ENCODE measurements at places on chromosomes 3 and 15.

DNA sequence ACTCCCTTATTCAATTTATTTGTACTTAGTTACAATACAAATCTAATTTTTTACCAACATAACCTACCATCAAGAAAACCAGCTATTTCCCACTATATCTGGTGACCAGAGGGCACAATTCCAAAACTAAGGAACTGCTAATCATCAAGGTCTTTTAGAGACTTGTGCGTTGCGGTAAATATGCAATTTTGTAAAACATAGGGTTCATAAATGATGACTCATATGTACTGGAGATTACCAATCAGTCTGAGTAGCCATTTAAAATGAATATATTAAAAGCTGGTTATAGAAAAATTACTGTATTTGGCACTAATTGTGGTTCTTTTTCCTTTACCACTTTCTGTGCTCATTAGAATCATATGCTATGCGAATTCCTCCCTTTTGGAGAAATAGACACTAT is 859.6 kb downstream of the ROBO1 start:
- DNase-seq, result no peak

DNA sequence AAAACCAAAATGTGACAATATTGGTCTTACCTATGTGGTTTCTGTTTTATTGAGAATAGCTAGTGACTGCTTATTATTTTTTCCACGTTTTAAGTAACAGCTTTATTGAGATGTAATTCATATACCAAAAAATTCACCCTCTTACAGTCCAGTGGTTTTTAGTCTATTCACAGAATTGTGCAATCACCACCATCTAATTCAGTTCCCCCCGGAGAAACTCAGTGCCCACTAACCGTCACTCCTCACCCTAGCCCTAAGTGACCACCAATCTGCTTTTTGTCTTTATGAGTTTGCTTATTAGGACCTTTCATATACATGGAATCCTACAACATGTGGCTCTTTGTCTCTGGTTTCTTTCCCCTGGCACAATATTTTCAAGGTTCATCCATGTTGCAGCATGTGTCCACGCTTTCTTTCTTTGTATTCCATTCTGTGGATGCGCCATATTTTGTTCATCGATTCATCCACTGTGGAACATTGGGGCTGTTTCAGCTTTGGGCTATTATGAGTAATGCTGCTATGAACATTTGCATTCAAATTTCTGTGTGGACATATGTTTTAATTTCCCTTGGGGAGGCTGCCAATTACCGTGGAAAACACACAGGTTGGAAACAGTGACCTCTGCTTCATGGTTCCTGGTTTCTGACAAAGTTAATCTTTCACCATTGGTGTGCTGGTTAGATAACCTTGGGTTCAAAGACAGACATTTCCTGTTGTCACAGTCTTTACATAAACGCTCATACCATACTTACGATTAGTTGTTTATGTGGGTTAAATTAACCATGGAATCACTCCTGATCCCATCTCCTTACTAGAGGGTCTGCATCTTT is 3.2 kb upstream of the BCL2L10 start:
- no peak for DNase-seq

GRCh38 chr15:82971218-82971984 is 14.6 kb upstream of the RAMAC start:
- no peak for DNase-seq

DNA sequence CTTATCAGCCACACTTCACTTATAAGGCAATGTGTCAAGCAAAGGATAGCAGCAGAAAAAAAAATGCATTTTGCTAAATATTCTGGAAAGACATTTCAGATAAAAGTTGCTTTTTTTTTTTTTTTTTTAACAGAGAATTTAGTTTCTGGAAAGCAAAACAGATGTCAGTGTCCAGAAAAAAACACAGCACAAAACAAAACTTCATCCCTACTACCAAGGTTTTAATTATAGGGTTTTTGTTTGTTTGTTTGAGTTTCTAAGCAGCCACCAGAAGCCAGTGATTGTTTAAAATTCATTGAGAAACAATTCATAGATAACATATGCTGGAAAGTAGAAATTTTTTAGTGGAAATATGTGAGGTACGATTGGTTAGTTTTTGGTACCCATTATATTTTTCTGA is 1202.7 kb downstream of the OTOL1 start:
- no peak for DNase-seq

DNA sequence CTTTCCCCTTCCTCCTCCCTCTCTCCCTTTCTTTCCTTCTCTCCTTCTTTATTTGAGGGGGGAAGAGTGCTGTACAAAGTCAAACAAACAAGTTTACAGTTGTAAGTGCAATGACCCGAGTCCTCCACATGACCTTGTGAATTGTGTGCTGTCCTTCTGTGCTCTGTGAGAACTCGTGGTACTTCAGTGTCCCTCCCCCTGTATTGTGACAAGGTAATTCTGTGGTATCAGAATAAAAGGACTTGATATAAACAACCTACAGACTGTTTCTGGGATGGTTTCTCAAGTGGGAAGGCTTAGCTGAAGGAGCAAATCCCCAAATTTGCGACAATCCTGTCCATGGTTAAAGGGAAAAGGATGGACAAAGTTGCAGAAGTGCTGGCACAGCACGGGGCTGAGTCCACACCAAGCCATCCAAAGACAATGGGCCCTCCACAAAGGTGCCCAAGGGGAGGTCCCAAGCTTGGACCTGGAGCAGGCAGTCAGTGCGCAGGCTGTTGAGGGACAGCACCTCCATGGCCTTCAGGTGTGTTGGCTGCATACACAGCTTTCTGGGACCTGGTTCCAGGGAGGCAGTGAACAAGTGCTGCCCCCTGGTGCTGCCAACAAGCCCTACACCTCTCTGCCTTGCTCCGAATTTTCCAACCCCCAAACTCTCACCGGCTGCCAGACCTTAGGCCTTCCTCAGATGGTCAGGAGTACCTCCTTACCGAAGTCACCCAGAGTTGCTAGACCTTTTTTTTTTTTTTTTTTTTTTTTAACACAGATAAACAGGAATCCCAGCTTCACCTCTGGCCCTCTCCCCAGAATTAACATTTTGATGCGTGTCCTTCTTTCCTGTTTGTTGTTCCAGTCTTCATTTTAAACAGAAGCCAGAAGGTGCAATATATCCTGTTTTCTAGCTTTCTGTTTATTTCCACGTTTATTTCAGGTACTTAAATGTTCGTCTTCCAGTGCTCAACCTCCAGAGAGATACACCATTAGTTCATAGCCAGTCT is 2.6 kb upstream of the APEH start:
- peak; percentile 33 for DNase-seq

GRCh38 chr15:65361708-65362459 is 15.9 kb downstream of the IGDCC3 start:
- no peak for DNase-seq

DNA sequence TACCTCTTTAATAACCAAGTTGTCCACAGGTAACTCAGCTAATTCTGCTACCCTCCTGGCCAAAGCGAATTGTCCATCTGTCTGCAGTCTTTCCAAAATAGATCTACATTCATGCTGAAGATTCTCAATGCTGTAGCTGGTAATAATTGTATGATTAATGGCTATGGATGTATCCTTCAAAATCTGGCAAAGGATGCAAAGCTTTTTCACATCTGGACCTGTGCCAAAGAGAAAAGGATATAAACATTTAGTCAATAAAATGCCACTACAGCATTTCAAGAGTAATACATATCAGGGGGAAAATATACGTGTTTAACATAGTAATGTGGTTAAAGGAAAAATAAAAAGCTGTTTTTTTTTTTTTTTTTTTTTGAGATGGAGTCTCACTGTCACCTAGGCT is 48.7 kb downstream of the EIF3J start:
- no peak for DNase-seq

DNA sequence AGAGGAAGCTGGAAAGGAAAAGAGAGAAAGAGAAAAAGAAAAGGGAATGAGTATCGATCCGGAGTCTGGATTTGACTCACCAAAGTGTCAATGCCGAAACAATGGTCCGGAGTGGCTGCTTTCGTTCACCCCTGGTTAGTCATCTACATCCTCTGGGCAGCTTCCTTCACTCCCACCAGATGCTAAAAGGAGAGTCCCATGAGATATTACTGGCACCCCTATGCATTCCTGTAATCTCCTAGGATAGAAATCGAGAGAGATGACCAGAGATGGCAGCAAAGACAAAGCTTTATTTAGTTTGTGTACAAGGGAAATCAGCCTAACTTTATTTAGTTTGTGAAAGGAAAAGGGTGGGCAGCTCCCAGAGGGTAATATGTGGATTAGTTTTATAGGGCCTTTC is 622.2 kb downstream of the ZPLD1 start:
- DNase-seq, result no peak

All from activated naive CD8-positive, alpha-beta T cell treated with anti-CD3 and anti-CD28 coated beads, Interleukin-2, amount 50 U/mL, for 16 hours (primary cell).